Esophagus squamous epithelium (tissue), 5 donors: ENCODE measurements at places on chromosomes 1 and 21.

DNA sequence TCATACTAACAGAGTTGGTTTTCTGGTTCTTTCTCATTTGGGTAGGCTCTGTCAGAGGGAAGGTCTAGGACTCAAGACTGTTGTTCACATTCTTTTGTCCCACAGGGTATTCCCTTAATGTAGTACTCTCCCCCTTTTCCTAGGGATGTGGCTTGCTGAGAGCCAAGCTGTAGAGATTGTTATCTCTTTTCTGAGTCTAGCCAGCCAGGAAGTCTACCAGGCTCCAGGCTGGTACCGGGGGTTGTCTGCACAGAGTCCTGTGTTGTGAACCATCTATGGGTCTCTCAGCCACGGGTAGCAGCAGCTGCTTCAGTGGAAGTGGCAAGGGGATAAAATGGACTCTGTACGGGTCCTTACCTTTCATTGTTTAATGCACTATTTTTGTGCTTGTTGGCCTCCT lies 226.4 kb downstream of the LBR start:
- DNase-seq = no peak

DNA sequence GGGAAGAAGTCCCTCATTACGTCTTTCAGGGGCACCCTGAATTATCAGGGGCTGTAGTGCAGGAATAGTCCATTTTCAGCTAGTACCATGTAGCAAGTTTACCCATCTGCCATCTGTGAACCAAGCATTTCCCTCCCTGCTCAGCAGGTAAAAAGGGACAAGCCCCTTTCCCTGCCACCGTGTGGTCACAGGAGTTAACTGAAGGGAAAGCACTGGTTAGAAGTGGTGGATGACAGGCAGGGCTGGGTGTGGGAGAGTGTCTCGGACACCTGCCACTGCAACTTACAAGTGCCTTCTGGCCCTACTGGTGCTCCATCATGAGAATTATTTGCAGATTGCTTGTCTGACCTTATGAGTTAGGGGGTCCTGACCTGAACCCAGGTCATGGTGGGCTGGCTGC lies 32.0 kb upstream of the IGSF5 start:
- no peak for DNase-seq

DNA sequence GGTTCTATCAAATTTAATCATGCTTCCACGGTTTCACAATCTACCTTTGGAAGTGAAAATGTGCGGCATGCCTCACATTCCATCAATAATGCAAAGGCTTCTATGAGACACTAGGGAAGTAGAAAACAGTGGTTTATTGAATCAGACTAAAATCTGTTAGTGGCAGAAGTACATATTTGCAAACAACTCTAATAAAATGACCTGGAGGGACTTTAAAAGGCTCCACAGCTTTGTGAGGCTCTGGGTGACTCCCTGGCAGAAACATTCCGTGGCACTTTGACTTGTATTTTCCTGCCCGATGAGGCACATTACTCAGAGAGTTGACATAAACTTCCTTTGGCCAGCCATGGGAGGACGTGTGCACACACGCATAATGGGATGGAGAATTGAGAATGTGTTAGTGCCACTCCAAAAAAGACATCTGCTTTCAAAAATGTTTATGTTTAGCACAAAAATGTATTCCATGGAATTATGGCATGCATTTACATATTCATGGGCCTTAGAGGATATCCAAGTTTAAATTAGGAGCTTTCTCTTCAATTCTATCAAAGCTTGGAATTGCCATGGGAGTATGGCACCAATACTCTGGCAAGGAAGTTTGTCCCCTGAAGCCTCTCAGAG lies 60.0 kb upstream of the SSX2IP start:
- no peak for DNase-seq

GRCh38 chr1:22131875-22132486 lies 10.9 kb downstream of the WNT4 start:
- DNase-seq = no peak

GRCh38 chr21:29909571-29909970 lies 30.2 kb downstream of the GRIK1 start:
- no peak for DNase-seq

GRCh38 chr21:36428761-36429432 lies 43.7 kb downstream of the CHAF1B start:
- DNase-seq = no peak

DNA sequence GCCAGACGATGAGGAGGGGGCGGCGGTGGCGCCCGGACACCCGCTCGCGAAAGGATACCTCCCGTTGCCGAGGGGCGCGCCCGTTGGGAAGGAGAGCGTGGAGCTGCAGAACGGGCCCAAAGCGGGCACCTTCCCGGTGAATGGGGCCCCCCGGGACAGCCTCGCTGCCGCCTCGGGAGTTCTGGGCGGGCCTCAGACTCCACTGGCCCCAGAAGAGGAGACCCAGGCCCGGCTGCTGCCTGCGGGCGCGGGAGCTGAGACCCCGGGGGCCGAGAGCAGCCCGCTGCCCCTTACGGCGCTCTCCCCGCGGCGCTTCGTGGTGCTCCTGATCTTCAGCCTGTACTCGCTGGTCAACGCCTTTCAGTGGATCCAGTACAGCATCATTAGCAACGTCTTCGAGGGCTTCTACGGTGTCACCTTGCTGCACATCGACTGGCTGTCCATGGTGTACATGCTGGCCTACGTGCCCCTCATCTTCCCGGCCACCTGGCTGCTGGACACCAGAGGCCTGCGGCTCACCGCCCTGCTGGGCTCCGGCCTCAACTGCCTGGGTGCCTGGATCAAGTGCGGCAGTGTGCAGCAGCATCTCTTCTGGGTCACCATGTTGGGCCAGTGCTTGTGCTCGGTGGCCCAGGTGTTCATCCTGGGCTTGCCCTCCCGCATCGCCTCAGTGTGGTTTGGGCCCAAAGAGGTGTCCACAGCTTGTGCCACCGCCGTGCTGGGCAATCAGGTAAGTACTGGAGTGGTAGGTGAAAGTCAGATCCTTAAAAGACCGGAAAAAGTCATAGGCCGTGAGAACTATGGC lies 588 bp downstream of the FLVCR1 start:
- no peak for DNase-seq

- DNase-seq = no peak
These were observed 43.0 kb upstream of the AK4 start for GRCh38 chr1:65104854-65105534.

GRCh38 chr1:30372792-30373433 lies 350.5 kb downstream of the MATN1 start:
- DNase-seq = no peak

- DNase-seq = no peak
These were observed 23.8 kb upstream of the LDLRAP1 start for GRCh38 chr1:25519624-25520023.

GRCh38 chr1:3588395-3588794 lies 22.9 kb downstream of the MEGF6 start:
- DNase-seq = no peak

GRCh38 chr1:201630582-201630981 lies 91.7 kb downstream of the NAV1 start:
- DNase-seq = no peak

DNA sequence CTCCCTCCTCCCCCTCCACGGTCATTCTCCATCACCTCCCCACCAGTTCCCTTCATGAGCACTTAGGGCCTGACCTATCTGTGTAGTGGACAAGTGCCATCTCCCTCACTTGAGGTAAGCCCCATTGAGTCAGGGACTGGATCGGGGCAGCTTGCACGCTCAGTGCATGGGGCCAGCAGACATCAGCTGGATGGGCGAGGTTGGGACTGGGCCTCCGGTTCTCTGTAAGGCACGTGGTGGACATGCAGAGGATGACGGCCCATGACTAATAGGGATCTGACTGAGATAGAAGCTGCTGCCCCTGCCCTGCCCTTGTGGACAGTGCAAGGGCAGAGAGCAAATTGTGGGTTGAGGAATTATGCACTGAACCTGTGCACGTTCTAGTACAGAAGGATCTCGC lies 120.4 kb upstream of the C1orf174 start:
- no peak for DNase-seq

- DNase-seq = no peak
These were observed 1.2 kb downstream of the HPDL start for GRCh38 chr1:45327644-45328515.

GRCh38 chr1:76948846-76949245 lies 81.6 kb downstream of the ST6GALNAC5 start:
- no peak for DNase-seq

- no peak for DNase-seq
These were observed 1.6 kb downstream of the EPS15 start for GRCh38 chr1:51517361-51518032.

DNA sequence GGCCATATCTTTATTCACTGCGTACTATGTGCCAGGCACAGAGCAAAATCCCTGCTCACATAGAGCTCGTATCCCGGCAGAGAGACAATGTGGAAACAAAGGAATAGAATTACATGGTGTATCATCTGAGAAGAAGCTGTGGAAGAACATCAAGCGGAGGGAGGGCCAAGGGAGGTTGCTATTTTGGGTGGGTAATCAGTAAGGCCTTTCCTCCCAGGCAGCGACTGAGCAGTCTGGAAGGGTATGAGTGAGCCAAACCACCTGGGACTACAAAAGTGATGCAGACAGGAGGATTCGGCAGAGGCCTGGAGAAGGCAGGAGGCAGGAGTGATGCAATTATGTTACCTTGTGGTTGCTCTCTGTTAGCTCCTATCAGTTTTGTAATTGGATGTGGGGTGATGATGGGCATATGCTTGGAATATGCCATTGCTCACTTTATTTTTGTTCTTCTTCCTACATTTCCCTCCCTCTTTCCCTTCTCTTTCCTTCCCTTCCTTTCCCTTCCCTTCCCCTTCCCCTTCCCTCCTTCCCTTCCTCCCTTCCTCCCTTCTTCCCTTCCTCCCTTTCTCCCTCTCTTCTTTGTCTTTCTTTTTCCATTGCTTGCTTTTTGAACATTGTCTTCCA lies 172.9 kb downstream of the DISC1 start:
- DNase-seq = no peak

- no peak for DNase-seq
These were observed 15.6 kb downstream of the SERINC2 start for GRCh38 chr1:31428436-31429221.

DNA sequence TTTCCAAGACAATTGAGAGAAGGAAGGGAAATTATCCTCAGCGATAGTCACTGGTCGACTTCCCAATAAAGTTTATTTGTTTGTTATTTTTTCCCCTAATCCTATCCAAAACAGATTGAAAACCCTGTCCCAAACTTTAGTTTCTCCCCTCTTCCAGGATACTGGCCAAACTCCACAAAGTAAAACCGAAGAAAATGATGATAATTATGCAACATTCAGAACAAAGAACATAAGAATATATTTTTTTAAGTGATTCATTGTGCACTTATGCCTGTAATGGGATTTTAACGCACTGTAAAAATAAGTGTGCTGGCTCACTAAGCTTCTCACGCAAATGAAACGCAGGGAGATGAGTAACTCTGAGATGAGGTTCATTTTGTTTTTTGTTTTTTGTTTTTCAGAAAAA lies 6.0 kb downstream of the GLIS1 start:
- no peak for DNase-seq

- no peak for DNase-seq
These were observed 33.1 kb downstream of the DHCR24 start for GRCh38 chr1:54853793-54854370.

- DNase-seq = no peak
These were observed 16.9 kb downstream of the MACO1 start for GRCh38 chr1:25447547-25447946.

GRCh38 chr1:165330483-165330882 lies 26.0 kb downstream of the LMX1A start:
- DNase-seq = no peak

GRCh38 chr21:26003404-26003803 lies 167.2 kb downstream of the APP start:
- no peak for DNase-seq

GRCh38 chr1:23446661-23447310 lies 22.2 kb upstream of the TCEA3 start:
- DNase-seq = no peak

- DNase-seq = no peak
These were observed 50.7 kb upstream of the SPOCD1 start for GRCh38 chr1:31866450-31867032.

DNA sequence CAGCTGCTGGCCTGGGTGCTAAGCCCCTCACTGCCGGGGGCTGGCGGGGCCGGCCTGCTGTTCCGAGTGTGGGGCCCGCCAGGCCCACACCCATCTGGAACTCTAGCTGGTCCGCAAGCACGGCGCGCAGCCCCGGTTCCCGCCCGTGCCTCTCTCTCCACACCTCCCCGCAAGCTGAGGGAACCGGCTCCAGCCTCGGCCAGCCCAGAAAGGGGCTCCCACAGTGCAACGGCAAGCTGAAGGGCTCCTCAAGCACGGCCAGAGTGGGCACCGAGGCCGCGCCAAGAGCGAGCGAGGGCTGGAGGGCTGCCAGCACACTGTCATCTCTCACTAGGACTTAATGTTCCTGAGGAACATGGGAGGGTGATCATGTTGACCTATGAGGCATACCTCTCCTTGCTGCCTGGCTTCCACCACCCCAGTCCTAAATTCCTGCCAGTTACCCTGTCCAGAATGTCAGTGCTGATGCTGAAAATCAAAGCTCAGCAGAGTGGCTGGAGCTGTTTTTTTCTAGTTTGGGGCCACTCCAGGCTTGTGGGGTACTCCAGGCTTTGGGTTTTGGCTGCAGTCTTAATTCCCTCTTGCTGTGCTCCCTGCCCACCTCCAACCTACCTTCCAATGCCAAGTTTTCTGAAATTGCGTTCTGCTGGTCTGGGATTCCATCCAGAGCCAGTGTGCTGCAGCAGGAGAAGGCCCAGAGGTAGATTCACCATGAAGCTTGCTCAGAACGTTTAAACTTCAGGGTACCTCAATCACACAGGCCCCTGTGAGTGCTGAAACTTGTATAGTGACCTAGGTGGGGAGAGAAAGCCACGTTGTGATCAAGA lies 44.2 kb upstream of the LPGAT1 start:
- no peak for DNase-seq

DNA sequence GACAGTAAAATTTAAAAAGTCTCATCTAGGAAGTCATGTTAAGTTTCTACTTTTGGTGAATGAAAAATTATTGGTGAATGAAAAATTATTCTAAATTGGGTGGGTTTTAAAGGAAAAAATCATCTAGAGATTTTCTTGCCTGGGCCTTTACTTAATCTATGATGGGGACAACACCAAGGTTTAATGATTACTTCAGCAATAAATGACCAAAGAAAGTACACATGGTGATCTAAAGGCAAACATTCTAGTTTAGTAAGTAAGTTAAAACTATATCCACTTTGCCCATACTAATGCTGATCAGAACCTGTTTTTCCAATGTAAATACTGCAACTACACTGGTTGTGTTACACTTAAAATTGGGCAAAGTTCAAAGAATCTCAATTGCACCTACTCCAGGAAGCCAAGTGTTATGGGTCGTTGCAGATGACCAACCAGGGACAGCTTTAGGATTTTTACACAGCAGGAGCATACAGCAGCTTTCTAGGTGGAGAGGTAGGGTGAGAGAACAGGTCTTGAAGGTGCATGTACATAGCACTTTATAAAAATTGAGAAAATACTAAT lies 14.6 kb upstream of the RPL5 start:
- no peak for DNase-seq

DNA sequence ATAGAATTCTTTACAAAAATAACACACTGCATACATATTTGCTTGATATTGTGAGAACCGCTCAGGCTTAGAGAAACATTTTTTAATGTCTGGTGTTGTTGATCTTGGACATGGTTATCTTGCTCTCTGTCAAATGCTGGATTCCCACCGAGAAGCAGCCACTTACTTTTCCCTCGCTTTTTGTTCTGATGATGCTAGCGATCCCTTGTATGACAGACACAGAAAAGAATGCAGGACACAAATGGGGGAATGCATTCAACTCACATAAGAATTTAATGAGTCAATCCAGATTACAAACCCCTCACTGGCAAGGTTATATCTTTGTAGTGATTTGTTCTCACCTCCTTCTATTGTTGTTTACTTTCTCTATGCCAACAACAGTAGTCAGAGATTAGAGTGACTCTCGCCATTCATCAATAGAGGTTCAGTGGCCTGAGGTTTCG lies 76.8 kb upstream of the AKT3 start:
- no peak for DNase-seq

- DNase-seq = no peak
These were observed 20.5 kb downstream of the PRDM15 start for GRCh38 chr21:41858466-41859296.
